ENCODE measurements at places on chromosomes 7 and 10.

- DNase-seq, result peak; percentile 42
Observed at GRCh38 chr10:91043173-91043910, 122.5 kb upstream of the ANKRD1 start.

DNA sequence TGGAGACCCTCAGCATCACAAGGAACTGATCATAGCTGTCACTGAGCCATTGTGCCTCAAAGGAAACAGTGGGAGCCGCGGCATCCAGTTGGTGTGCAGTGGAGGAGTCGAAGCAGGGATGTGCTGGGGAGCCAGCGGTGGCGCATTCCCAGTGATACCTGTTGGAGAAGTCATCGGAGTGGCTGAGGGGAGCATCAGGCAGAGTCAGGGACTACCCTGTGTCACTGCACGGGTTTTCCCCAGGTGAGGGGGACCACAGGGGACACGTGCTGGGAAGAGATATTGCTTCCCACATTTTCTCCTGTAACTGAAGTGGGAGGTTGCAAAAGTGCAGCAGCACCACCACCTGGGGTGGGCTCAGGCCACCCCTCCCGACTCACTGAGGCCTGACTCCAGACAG lies 57.7 kb downstream of the PKD1L1 start:
- DNase-seq, result no peak

- DNase-seq, result no peak
Observed at GRCh38 chr7:101386558-101387231, 24.0 kb downstream of the COL26A1 start.

GRCh38 chr7:73351447-73352167 lies 23.6 kb downstream of the FKBP6 start:
- peak; percentile 19 for DNase-seq

- DNase-seq, result no peak
Observed at GRCh38 chr10:124568848-124569622, 107.4 kb downstream of the LHPP start.

- no peak for DNase-seq
Observed at GRCh38 chr10:83104616-83105015, 1034.7 kb upstream of the GHITM start.

- no peak for DNase-seq
Observed at GRCh38 chr10:84820120-84820519, 491.7 kb downstream of the CCSER2 start.

- no peak for DNase-seq
Observed at GRCh38 chr10:88114368-88114767, 250.9 kb downstream of the PTEN start.

DNA sequence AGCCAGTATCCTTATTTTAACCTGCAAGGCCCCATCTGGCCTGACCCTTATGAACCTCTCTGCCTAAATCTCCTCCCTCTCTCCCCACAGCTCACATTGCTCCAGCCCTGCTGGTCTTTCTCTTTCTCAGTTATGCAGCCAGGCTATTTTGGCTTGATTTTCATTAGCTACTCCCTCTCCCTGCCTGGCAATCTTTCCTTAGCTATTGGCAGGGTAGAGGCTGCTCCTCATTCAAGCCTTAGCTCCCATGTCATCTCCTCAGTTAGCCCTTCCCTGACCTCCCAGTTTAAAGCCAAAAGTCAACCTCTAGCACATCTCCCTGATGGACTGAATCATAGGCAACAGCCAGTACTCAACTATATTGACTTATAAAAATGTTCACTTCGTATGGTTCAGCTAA lies 214.4 kb upstream of the CELF2 start:
- DNase-seq, result no peak

- DNase-seq, result no peak
Observed at GRCh38 chr7:87173471-87173870, 21.2 kb downstream of the DMTF1 start.

GRCh38 chr10:92822060-92822634 lies 26.2 kb upstream of the EXOC6 start:
- DNase-seq, result peak; percentile 80

DNA sequence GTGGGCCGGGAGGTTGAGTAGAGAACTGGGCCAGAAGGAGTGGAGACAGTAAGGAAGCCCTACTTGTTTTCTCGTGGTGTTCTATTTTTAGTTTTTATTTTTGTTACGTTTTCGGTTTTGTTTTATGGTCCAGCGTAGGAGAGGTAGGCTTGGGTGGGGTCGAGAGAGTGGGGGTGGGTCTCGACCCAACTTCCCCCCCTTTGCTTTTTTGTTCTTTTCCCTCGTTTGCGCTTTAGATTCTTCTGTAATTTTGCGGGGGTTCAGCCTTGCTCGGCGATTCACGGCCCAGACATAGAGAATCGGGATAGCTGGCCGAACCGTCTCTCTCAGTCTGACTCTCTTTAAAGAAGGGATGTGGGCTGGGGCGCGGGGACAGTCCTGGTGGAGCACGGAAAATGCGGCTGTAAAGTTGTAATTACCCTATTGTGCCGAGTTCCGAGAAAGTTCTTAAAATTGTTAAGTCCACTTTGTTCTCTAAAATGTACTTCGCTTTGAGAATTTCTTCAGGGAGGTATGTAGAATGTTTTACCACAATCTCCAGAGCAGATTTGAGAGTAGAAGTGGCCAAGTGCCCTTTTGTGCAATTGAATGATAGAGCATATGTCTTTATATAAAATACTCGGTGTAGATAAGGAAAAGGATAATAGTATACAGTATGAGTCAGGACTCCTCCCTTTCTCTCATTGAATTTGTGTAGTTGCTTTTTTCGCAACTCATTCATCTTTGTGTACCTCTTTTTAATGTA lies 816 bp downstream of the DMTF1 start:
- peak; percentile 32 for DNase-seq

- DNase-seq, result no peak
Observed at GRCh38 chr7:31783221-31783620, 96.2 kb downstream of the PPP1R17 start.

DNA sequence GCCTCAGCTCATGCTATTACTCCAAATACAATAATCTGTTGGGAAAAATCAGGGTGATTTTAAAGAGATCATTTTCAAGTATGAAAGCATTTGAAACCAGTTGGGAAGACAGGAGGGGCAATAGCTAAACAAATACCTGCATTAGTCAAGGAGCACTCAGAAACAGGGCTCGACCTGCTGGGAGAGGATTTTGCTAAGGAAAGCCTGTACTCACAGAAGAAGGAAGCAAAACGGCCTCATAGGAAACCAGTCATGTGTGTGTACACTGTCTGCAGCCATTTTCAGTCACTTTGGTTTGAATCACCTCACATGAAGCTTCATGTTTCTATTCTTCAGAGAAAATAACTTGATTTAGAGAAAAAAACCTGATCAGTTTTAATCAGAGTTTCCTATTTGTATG lies 38.6 kb downstream of the FZD1 start:
- no peak for DNase-seq

DNA sequence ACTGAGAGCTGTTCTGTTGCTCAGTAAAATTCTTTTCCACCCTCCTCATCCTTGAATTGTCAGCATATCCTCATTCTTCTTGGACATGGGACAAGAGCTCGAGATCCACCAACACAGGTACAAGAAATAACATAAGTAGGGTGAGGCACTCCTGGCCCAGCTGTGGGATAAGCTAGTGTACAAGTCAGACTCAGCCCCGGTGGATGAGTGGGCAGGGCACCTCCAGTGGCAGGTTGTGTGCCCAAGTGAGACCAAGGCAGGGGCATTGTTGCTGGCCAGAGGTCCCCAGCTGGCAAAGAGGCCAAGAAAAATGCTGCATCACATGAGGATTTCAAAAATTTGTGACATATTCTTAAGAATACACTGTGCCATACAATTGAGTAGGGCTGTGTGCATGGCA lies 402.0 kb upstream of the ZWINT start:
- no peak for DNase-seq

DNA sequence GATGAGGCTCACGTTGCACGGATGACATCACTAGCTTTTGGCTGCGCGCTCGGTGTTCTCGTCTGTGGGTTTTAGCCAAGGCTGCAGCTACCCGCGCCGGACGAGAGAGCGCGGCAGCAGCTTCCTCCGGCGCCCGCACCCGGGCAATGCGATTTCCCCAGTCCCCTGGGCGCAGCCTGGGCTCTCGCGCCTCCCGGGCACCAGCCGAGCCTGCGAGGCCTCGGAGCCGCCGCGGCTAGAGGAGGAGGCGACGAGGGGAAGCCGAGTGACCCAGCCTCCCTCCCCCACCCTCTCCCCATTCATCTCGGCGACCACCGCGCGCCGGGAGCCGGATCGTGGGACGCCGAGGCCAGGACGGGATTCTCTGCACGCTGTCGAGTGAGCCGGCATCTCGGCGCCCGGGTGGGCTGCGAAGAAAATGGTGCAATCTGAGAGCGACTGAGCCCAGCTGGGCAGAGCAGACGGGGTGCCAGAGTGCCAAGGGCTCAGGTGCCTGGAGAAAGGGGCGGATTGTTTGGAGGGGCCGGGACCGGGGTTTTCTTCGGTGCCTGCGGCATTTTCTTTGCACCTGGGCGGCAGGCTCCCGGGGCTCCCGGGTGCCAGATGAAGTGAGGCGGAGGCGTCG lies 1.2 kb upstream of the TMEM178B start:
- DNase-seq, result peak; percentile 74

GRCh38 chr7:73703757-73704639 lies 15.5 kb downstream of the STX1A start:
- DNase-seq, result peak; percentile 71

DNA sequence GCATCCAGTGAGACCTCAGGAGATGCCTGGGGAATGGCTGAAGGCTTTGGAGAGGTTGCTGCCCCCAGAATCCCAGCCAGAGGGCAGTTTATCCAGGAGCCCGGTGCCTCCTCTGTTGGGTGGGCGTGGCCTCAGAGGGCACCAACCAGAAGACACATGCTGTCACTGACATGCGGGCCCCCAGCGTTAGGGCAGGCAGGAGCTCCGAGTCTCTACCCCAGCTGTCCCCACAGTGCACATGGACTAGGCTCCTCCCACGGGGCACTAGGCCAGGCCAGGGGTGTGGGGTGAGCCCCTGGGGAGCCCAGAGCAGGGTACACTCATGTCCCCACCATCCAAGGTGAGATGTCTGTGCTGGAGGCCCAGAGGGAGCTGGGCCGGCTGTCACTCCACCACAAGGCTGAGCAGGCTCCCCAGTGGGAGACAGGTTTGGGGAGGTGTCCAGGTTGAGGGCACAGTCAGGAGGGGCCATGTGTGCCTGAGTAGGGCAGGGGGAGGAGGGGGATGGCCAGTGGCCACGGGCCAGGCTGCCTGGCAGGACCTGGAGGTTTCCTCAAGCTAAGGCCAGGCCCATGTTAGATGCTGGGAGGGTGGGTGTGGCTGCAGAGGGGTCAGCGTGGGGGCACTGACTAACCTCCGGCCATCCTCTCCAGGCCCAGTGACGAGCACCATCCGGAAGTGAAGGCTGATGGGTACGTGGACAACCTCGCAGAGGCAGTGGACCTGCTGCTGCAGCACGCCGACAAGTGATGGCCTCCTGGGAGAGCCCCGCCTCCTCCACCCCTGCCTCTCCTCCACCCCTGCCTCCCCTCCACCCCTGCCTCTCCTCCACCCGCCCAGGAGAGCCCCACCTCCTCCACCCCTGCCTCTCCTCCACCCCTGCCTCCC lies 131.3 kb downstream of the FAM53B start:
- no peak for DNase-seq

DNA sequence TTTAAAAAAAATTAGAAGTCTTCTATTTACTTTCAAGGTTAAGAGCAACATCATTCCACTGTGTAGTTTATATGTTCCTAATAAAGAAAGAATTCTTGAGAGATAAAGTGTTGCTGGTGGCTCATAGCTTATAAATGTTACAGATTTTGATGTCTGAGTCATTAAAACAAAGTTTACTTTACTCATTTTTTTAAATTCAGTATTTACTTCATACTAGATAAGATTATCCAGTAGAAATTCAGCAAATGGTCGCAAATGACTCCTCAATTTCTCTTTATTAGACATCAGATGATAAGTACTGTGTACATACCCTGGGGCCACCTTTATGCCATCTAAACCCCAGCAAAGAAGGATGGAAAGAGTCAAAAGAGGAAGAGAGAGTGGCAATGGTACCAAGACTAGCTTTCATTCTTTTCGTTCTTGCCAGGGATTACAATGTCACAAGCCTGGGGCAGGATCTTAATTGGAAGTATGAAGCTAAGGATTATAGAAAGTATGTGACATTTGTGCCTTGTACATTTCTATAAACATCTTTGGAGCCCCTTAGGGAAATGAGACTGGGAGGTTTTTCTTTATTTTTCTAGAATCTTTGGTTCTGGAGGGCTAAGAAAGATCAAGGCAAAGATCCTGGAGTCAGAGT lies 206.1 kb downstream of the CHRM2 start:
- DNase-seq, result peak; percentile 34

GRCh38 chr10:101653536-101653935 lies 41.4 kb downstream of the FBXW4 start:
- DNase-seq, result no peak

GRCh38 chr10:45075826-45076380 lies 75.2 kb downstream of the ZNF22 start:
- DNase-seq, result no peak

DNA sequence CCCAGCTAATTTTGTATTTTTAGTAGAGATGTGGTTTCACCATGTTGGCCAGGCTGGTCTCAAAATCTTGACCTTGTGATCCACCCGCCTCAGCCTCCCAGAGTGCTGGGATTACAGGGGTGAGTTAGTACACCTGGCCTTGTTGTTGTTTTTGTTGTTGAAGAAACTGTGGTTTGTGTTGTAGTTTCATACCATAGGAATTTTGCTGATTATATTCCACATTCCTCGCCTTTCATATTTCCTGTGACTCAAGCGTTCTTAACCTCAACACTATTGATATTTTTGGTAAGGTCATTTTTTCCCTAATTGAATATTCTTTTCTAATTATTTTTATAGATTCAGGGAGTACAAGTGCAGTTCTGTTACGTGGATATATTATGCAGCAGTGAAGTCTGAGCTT lies 16.7 kb downstream of the LIPF start:
- DNase-seq, result no peak

- peak; percentile 97 for DNase-seq
Observed at GRCh38 chr10:73894245-73894971, 16.5 kb upstream of the PLAU start.

- no peak for DNase-seq
Observed at GRCh38 chr7:150847536-150847935, 4.8 kb upstream of the AOC1 start.

DNA sequence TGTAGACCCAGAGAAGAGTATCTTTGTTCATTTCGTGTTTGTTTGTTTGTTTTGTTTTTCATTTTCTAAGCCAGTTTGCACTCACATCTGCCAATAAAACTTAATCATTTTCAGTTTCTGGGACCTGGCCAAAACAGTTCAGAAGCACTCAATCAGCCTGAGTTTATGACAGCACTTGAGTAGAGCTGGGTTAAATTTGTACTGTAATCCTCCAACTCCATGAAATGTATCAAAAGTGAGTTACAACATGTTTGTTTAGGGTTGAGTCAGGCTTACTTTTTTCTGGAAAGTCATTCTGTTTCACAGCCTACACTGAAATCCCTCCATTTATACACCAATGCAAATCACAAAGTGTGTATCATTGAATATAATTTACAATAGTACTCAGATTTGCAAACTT lies 91.9 kb downstream of the ZWINT start:
- DNase-seq, result no peak

- DNase-seq, result no peak
Observed at GRCh38 chr10:18424200-18424599, 227.2 kb downstream of the NSUN6 start.

All from astrocyte of the spinal cord (primary cell).